Lower leg skin (tissue), 4 donors: ENCODE measurements at places on chromosomes 7 and 10. TPM values are rescaled to one million over a fixed set of nuclear protein-coding genes. Genes with fewer than 3 reads are reported as not detected.

The HTR7 gene
- total RNA-seq: 0.08 TPM

- no peak for DNase-seq
Measured at GRCh38 chr7:154519229-154519628, 467.0 kb downstream of the DPP6 start.

The IFRD1 gene
- 31.2 TPM for total RNA-seq

DNA sequence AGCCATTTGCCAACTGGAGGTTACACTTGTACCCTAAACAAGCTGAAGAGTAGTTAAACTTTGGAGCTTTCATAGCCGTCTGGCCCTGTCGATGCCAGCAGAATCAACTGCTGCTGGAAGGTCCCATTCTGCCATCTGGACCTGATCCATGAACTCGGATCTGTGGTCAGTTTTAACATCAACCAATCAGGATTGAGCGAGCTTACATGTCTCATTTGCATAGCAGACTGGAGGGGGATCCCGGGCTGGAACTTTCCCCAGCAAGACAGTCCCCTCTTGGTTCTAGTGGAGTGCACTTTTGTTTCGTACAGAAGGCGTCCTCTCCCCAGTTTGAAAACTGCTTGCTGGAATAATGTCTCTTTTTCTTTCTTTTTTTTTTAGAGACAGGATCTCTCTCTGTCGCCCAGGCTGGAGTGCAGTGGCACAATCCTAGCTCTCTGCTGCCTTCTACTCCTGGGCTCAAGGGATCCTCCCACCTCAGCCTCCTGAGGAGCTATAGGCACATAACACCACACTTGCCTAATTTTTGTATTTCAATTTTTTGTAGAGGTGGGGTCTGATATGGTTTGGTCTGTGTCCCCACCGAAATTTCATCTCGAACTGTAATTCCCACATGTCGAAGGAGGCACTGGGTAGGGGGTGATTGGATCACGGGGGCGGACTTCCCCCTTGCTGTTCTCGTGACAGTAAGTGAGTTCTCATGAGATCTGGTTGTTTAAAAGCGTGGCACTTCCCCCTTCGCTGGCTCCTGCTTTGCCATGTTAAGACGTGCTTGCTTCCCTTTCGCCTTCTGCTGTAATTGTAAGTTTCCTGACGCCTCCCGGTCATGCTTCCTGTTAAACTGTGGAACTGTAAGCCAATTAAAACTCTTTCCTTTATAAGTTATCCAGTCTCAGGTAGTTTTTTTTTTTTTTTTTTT is 42.8 kb upstream of the SEPHS1 start:
- no peak for DNase-seq

DNA sequence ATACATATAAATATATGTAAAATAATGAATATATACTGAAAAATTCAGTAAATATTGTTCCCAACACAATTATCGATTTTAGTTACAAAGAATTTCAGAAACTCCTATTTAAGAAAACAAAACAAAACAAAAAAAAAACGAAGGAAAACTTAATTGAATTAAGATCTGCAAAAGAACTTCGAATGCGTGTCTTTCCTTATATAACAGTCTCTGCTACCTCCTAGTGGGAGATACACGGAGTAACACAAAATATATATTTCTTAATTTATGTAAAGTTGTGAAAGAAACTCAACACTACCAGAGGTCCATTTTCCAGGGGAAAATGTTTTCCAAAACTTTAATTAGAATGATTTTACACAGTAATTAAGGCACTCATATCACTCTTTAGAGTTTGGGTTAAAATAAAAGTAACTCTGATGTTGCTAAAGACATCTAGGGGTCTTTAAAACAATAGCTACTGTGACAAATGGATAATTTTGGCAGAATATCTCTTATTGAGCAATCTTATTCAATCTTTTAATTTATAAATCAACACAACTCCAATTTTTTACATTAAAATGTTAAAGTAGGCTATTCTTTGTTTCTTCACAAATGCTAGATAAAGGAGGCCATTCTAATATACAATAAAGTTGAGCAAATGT is 41.6 kb downstream of the NEBL start:
- DNase-seq: no peak

The NYAP1 gene
- total RNA-seq: 1.3 TPM

GRCh38 chr10:126586128-126586527 is 84.4 kb downstream of the C10orf90 start:
- no peak for DNase-seq

GRCh38 chr10:125797994-125798662 is 22.5 kb upstream of the MMP21 start:
- DNase-seq: no peak

The CALCR gene
- total RNA-seq: not detected

DNA sequence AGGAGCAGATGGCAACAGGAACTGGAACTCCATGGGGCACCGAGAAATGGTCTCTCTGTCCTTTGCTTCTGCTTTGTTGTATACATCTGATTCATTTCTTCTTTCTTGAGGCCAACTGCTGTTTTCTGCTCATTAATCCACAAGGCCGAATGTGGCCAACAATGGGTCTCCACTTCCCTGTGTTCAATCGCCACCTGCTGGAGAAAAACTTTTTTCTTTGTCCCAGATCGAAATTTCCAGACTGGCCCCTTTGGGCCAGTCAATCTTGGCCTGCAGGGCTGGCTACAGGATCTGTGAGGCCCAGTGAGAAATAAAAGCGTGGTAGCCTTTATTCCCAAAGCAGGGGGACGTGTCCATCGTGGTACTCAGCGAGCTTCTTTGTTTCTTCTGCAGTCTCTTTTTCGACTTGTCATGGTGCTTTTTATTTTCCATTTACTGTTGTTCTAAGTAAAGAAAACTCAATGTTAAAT is 58.8 kb downstream of the PARP12 start:
- no peak for DNase-seq

The KCNH2 gene
- total RNA-seq: 0.21 TPM

- DNase-seq: no peak
Measured at GRCh38 chr7:106450716-106451115, 165.9 kb upstream of the NAMPT start.

GRCh38 chr10:98235846-98236245 is 32.1 kb downstream of the LOXL4 start:
- no peak for DNase-seq

DNA sequence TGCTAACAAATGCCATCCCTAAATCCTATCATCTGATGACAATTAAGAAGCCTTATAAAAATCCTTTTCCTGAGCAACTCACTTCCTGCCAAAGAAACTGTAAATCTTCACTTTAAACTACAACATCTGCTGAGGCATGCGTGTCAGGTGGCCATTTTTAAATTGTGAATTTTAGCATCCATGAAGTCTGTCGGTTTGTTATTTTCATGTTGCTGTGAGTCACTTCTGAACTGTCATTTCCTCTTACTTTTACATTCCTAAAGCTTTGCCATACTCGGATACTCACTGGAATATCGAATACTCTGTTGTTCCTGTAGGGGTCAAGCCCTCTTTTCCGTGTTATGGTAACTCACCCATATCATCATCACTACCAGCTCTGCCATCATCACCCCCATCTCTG is 34.3 kb upstream of the TMEM26 start:
- no peak for DNase-seq

GRCh38 chr7:123715198-123715597 is 33.6 kb downstream of the WASL start:
- DNase-seq: no peak

GRCh38 chr10:30637881-30638467 is 8.4 kb upstream of the LYZL2 start:
- no peak for DNase-seq

DNA sequence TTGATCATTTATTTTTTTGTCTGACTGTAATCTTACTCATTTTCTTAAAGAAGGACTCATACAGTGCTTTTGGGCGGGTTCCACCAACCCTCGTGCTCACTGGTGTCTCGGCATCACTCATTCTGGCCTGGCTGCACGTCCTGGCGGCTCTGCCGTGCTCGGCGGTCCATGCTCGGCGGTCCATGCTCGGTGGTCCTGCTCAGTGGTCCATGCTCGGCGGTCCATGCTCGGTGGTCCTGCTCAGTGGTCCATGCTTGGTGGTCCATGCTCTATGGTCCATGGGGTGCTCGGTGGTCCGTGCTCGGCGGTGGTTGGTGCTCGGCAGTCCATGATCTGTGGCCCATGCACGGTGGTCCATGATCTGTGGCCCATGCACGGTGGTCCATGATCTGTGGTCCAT is 72.5 kb downstream of the WDR37 start:
- DNase-seq: no peak

- no peak for DNase-seq
Measured at GRCh38 chr7:49669285-49669684, 104.2 kb upstream of the VWC2 start.

GRCh38 chr10:47261121-47261520 is 38.9 kb upstream of the GDF10 start:
- DNase-seq: no peak

DNA sequence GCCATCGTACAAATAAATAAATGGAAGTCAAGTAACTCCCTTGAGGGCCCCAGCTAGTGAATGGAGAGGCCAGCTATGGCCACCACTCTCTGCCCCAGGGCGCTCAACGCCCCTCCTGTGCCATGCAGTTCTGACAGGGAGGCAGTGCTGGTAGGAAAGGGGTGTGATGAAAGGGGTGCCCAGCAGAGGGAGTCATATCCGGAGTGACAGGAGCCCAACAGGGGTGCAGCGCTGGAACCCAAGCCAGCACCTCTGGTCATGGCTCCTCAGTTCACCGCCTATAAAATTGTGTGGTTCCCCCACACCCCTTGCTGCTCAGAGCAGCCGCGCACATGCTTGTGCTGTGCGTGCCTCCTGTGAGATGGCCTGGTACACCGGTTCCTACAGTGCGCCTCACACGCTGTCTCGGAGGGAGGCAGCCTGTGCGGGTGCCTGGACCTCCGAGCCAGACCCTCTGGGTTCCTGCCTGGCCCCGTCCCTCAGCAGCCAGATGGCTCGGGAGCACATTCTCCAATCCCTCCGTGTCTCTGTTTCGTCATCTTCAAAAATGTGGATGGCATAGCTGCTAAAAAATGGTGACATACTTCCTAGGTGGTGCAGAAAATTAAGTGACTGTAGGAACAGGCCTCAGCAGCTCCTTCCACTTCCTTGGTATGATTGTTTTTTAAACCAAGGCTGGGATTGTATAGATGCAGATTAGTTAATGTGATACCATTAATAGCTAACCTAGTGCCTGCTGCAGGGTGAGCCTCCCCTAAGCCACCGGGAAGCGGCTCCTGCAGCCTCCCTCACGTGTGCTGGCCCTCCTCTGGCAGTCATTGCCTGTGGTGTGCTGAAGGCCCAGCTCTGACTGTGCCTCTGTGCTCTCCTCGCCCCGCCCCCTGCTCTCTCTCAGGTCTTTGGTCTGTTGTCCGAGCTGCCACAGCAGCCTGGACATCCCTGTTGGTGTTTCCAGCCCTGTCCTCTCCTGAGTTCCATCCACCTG is 125.8 kb downstream of the EGFR start:
- DNase-seq: peak; percentile 82

DNA sequence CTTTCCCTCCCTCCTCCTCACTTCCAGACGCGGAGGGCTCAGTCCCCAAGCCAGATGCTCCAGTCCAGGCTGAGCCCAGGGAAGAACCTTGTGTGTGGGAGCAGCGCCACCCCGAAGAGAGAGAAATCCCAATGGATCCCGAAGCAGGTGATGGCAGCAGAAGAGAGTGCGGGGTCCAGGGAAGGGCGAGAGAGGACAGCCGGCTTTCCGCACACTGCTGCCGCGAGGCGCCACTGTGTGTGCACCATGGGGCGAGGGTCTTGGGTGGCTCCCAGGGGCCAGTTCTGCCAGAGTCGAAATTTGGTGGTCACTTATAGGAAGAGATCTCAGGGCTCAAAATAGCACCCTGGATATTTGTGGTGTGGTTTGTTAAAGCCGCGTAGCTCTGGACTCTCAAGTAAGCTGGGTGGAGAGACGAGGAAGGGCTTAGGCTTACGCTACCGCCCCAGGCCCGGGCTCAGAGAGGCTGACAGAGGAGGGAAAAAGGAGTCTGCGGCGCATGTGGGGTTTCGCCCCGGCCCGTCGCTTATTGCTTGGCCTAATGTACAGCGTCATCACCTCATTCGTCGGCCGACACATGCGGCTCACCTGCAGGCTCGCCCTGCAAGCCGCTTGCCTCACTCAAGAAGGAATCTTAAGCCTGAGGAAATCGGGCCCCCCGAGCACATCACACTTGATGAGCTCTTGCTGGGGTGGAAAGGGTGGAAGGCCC is 12.1 kb downstream of the ZNF282 start:
- no peak for DNase-seq

DNA sequence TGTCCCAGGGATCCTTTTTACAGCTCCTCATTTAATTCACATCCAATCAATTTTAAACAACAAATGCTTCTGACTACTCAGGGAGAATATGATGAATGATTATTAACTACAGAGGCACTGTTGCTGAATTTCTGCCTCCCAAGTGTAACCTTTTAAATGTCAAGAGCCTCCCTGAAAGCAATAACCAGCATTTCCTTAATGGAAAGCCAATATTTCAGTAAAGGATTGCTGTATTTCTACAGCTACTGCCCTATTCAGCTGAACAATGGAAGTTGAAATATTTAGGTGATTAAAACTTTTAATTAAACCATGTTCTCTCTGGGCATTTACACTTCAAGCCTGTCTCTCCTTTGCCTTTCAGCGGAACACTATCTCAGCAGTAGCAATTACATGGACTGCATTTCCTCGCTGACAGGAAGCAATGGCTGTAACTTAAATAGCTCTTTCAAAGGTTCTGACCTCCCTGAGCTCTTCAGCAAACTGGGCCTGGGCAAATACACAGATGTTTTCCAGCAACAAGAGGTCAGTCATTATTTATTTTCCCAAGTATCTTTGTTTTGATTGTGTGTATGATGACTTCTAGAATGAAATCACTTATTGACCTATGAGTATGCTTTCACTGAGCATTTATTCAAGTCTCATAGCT is 304.7 kb downstream of the BICC1 start:
- no peak for DNase-seq

The FGL2 gene
- 11.5 TPM for total RNA-seq

DNA sequence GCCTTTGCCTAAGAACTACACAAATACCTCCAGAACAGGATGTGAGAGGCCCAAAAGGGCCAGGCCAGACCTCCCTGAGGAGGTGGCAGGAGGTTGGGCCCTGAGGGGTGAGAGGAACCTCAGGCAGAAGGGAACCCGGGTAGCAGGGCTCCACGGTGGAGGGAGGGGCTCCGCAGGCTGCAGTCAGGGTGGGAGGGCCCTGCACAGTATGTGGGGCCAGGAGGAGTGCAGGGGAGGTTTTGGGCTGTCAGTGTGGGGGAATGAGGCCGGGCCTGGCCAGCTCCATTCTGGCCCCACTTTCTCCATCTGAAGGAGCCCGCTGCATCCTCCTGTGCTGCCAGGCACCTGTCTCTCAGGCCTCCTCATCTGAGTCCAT is 25.9 kb downstream of the DNAJB12 start:
- no peak for DNase-seq

The INSYN2A gene
- total RNA-seq: 0.08 TPM

GRCh38 chr10:17548162-17548561 is 69.0 kb downstream of the HACD1 start:
- no peak for DNase-seq
